ENCODE measurements at places on chromosomes 3 and 15.
A peak's percentile ranks its signal among the peaks of the same experiment; 100 is the strongest.

GRCh38 chr3:18751514-18751913, 326.4 kb upstream of the SATB1 start:
- no peak for DNase-seq

- no peak for DNase-seq
Observed at GRCh38 chr15:35671197-35671596, 125.2 kb upstream of the DPH6 start.

GRCh38 chr3:157154563-157155330, 5.2 kb downstream of the CCNL1 start:
- DNase-seq, result no peak

DNA sequence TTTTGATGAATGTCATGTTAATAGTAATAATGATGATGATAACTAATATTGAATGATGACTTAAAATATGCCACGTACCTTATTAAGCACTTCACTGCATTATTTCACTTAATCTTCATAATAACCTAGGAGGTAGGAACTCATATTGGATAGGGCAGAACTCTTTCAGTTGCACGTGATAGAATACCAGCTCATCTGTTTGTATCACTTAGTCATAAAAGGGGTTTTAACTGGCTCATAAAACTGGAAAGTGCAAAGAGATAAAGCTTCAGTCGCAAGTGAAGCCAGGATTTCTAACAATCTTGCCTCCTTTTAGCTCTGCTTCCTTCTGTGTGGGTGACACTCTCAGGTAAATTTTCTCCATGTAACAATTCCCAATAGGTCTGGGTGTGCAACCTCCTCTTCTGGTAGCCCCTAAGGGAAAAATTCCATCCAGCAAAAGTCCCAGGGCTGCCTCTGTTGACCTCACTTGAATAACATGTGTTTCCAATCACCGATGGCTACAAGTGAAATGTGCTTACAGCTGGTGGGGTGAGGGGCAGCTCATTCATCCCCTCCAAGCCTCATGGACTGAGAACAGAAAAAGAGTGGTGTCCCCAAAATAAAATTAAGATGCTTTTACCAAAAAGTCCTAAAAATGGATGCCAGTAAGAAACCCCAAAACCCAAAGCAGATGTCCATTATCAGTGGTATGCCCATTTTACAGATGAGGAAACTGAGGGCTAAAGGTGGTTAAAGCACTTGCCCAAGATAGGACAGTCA, 9.3 kb downstream of the GXYLT2 start:
- DNase-seq, result no peak

DNA sequence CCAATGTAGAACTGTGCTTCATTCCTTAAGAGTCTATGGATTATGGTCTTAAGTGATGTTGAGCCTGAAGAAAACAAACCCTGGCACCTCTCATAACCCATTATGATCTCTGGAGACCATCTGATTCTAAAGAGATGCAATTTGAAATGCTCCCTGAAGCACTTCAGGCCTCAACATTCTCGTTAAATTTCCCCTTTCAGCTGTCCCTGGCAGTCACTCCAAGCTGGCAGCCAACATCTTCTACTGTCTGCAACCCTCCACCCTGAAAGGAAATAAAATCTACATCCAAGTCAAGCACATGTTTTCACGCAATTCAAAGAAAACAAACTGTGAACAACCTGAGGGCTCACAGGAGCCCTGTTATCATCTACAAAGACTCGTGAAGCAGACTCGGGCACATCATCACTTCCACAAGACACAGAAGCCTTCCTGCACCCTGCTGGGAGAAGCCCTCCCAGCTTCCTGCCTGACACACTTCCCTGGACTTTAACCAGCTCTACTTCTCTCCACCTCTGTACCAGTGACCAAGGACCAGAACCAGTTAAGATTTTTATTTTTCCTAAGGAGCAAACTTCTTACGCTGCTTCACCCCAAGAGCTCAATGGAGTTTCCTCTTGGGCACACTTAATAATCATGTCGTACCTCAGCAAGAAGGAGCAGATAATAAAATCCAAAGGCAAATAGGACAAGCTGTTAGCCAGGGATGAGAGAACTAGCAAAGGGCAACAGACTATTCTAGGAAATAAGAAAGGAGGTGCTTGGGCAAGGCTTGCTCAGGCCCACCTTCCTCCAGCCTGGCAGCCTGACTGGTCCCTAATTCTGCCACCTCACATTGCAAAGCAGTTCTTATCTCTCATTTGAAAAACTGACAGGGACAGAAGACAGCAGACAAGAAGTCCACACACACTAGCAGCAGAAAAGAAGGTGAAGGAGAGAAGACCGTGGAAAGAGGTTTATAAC, 67.1 kb downstream of the MAGI1 start:
- DNase-seq, result no peak

DNA sequence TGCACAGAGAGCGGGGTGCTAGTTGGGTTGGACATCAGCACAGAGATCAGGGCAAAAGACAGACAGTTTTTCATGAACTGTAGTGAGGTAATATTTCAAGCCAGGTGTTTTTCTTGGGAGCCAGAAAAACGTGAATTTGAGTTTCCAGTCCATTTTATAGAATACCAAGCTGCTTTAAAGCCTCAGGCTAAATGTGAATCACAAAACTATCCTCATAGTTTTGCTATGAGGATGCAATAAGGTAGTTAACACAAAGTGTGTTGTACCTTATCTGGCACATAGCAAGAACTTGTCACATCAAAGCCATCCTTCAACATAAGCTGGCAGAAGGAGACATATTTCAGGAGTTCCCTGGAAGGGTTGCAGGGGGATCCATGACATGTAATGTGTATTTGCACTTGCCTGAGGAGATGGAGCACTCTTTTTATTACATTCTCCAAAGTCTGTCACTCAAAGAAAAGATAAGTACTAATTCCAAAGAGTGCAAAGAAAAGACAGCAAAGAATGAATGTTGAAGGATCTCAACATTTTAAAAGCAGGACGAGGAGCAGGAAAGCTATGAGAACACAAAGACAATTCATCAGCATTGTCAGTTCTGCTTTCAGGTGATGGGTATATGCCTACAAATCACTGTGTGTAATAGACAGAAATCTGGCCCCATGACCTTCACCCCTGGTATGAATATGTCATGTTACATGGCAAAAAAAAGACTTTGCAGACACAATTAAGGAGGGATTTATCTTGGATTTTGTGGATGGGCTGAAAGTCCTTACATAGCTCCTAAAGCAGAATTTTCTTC, 1046.4 kb downstream of the NTRK3 start:
- no peak for DNase-seq

GRCh38 chr15:47678040-47678439, 39.3 kb upstream of the SEMA6D start:
- DNase-seq, result no peak

GRCh38 chr3:197908957-197909701, 40.9 kb upstream of the RPL35A start:
- DNase-seq, result no peak

DNA sequence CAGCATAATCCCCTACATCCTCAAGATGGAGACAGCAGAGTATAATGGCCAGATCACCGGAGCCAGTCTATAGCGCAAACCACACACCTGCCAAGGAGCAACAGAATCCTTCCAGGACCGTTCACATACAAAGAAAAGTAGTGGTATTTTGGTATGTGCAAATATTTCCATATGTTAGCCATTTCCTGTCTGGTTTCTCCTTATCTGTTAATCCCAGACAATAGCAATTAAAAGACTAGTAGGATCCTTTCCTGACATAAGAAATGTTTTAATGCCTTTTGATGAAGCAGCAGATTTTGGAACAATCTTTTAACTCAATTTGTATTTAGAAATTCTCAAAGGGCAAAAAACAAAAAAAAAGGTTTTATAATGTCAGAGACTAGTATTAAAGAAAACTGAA, 22.2 kb downstream of the MRPS25 start:
- no peak for DNase-seq

DNA sequence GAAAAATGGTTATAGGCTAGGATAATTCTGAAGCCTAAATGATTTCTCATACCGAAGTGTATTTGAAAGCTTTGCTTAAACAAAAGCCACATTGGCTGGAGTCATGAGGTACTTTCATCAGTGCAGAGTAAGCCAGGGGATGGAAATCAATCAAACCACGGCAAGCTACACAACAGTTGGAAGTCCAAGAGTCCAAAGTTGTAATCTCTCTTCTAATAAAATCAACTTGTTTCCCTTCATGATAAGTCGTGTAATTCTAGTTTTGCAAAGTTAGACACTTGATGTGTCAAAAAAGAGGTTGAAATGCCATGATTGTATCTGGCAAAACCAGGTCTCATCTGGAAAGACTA, 250.5 kb upstream of the VEPH1 start:
- DNase-seq, result no peak

DNA sequence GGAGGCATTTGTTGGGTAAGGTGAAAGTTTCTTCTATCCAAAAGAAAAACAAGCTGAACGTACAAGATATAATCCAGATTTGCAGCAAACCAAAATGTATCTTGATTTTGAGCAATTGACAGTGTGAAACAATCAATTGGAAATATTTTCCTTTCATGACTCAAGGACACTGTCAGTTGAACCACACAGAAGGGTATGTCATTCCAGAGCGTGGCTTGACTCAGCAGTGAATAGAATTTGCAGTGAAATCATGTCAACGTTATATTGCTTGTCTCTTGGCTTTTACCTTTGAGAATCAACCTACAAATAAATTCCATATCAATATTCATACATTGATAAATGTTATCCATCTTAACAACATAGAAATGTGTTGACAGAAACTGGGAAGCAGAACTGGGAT, 78.2 kb downstream of the TM2D3 start:
- no peak for DNase-seq

DNA sequence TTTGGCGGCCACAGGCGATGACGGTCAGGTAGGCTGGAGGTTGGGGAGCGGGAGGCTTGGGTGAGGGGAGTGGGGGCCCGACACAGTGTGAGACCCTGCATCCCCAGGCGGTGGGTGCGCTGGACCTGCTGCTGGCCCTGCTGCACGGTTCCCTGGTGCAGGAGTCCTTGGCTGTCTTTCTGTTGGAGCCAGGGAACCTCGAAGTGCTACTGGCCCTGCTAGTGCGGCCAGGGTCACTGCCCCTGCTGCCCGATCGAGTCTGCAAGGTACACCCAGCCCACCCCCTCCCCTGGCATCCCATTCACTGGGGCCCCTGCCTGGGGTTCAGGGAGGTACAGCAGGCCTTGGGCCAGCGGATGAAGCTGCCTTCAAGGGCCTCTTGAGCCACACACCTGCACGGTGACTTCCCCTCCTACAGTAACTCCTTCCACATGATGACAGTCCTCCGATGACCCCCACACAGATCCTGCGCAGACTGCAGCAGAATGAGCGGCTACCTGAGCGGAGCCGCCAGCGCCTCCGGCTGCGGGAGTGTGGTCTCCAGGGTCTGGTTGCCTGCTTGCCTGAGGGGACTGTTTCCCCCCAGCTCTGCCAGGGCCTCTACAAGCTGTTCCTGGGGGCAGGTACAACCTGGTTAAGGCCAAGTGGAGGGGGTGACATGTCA, 19.5 kb downstream of the NBEAL2 start:
- no peak for DNase-seq

DNA sequence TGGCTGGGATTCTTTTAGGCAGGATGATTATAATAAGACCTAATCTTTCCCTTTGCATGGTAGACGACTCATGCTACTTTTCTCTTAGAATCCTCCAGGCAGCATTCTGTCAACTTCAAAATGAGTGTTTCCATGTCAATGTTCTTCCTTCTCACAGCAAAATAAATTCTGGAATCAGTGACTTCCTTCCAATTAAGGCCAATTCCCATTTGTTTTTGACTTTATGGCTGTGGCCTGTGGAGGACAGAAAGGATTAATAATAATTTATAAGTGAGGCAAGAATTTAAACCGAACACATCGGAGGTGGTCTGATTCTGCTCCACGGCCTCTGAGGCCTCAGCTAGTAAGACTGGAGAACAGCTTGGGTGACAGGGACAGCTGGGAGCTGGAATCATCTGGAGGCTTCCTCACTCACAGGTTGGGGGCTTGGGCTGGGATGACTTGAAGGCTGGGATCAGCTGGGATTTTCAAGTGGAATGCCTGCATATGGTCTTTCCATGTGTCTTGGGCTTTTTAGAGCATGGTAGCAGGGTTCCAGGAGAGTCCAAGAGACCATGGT, 241.8 kb upstream of the MCTP2 start:
- no peak for DNase-seq

- DNase-seq, result peak; percentile 84
Observed at GRCh38 chr3:15860014-15860934, 62.5 kb upstream of the ANKRD28 start.

- DNase-seq, result no peak
Observed at GRCh38 chr15:35777061-35777460, 231.1 kb upstream of the DPH6 start.

DNA sequence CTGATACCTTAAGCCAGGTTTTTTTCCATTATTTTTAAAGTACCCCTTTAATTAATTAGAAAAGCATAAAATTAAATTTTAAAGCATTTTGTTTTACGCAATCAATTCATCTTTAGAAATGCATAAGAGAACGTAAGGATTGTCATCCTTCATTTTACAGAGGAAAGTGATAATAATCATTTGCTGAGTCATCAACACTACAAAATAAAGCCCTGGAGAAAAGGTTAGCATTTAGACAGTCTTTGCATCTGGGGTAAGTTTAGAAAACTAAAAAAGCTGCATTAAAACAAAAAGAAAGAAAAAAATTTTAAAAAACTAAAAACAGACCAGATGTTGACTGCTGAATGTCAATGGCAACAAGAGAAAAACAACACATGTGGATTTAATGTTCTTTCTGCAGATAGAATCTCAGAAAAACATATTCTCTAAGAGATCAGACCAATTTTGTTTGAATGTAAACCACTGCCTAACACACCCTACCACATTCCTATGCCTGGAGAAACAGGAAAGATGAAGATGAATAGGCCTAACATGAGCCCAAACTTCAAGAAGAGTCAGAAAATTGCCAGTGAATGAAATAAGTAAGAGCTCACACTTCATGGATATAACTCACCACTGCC, 59.9 kb downstream of the SUCNR1 start:
- DNase-seq, result no peak

DNA sequence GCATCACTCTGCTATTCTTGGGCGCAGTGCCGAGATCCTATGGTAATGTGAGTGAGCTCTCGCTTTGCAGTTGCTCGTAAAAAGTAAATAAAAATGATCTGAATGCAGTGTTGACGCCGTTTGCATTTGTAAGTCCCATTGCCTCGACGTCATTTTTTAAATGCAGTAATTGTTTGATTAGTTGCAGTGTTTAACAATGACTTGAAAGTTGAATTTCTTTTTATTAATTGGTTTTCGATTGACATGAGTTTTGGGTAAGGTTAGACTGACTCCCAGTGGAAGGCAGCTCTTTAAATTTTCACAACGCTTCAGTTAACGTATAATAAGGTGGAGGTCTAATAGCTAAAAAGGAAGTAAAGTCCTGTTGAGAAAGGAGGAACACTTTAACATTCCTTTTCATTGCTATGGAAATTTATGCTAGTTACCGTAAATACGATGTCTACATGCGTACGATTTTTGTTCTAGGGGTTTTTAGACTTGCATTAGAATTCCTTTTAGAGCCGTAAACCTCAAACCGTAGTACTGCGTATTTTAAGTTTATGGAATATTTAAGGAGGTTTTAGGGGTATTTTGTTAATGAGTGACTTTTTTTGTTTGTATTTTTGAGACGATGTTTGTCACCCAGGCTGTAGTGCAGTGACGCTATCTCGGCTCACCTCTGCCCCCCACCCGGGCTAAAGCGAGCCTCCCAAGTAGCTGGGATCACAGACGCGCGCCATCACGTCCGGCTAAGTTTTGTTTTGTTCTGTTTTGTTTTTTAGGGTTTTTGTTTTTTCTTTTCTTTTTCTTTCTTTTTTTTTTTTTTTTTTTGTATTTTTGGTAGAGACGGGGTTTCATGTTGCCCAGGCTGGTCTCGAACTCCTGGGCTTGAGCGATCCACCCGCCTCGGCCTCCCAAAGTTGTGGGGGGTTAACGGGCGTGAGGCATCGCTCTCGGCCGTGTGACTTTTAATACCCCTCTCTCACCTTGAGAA, 1.4 kb downstream of the MORF4L1 start:
- no peak for DNase-seq

- peak; percentile 61 for DNase-seq
Observed at GRCh38 chr3:188037195-188037718, 116.7 kb upstream of the LPP start.
